ENCODE measurements at places on chromosomes 16 and 17.

DNA sequence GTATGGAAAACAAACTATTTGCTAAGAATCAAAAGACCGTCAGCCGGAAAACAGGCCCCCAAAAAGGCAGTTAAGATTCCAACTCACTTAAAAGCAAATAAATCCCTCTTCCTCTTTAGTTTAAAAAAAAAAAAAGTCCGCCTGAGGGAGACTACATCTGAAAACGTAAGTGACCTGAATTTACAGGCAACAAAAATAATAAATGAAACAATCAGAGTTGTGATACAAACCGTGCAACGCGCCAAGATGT lies 1.1 kb downstream of the KANSL1 start:
- DNase-seq = no peak

- no peak for DNase-seq
Observed at GRCh38 chr17:45009676-45010467, 41.6 kb downstream of the DCAKD start.

- no peak for DNase-seq
Observed at GRCh38 chr16:1647856-1648255, 30.2 kb upstream of the JPT2 start.

DNA sequence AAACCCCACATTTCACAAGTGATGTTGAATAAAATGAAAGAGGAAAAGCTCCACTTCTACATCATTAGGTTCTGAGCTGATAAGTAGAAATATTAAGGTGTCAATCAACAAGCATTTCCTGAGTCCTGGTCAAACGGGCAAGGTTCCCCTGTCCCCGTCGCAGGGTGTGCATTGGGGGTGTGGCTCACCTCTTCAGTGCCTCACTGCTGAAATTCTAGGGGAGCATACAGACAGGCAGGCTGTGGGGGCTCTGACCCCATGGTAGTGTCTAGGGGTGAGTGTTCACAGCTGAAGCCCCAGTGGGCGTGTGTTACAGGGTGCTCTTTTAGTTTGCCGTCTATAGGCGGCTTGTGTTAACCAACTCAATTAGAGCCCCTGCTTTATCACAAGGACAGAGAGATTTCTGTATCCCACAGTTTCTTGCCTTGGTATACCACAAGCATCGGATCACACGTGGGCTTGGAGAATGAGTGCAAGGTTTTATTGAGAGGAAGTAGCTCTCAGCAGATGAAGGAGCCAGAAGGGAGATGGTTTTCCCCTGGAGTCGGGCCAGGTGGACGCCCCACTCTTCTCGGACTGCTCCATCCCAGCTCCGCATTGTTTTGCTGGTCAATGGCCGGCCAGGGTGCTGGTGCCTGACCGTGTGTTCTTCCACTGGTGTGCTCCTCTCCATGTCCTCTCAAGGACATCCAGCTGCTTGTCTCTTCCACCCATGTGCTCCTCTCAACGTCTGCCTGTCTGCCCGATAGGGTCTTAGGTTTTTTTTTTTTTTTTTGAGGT lies 238.2 kb upstream of the NLRP1 start:
- DNase-seq = no peak

DNA sequence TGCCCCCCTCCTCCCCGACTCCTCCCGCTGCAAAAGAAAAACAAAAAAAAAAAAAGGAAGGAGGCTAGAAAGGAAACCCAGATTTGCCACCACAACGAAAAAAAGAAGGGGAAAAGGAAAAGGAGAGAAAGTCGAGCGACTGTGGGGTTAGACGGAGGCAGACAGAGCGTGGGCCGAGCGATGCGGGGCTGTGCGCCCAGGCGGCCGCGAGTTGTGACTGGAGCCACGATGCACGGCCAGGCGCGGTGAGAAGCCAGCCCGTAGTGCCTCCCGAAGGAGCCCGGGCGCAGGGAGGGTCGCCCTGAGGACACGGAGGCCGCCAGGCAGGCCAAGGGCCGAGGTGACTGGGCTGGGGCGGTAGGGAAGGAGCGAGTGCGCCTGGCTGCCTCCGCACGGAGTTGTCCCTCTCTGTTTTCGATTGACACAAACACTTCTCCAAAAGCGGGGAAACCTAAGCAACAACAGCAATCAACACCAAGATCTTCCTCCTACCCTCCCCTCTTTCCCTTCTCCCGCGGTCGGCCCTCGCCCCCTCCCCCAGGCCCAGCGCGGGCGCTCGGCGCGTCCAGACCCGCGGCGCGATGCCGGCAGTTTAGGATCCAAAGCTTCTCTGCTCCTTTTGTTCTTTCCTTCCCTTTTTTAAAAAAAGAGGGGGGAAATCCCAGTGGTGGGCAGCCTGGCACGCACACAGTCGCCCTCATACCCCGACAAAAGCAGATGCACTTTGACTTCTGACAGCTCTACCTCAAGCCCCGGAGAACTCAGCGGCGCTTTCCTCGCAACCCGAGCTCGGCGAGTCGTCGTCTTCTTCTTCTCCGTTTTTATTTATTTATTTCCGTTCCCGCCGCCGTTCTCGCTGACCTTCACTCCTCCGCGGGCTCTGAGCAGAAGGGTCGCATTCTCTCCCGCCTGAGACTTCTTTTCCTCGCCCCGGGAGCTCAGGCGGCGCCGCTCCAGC lies at the start of gene LHX1:
TSS of gene LHX1 (plus strand) at position 475 of the 958 bp plus-strand sequence. CDS start 723 bp downstream, outside the sequence.
- no peak for DNase-seq

DNA sequence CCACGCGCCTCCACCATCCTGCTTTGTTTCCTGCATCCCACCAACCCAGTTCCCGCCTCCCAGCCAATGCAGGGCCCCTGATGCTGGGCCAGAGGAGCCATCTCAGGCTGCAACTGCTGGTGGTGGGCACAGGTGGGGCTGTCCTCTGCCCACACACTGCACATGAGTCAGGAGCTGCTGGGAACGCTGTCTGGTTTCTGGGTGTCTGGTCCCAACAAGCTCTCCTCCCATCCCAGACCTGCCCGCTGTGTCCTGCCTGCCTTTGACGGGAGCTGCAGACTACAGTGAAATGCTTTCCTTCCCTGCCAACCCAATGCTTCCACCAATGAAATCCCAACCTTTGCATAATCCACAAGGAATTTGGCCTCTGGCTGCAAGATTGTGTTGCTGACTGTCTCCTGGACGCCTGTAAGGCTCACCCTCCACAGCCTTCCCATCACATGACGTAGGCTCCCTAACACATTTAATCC lies 98.9 kb downstream of the N4BP1 start:
- no peak for DNase-seq

GRCh38 chr17:81150377-81151077 lies 14.8 kb upstream of the PVALEF start:
- no peak for DNase-seq

- DNase-seq = no peak
Observed at GRCh38 chr16:59238246-59238645, 504.1 kb upstream of the GOT2 start.

DNA sequence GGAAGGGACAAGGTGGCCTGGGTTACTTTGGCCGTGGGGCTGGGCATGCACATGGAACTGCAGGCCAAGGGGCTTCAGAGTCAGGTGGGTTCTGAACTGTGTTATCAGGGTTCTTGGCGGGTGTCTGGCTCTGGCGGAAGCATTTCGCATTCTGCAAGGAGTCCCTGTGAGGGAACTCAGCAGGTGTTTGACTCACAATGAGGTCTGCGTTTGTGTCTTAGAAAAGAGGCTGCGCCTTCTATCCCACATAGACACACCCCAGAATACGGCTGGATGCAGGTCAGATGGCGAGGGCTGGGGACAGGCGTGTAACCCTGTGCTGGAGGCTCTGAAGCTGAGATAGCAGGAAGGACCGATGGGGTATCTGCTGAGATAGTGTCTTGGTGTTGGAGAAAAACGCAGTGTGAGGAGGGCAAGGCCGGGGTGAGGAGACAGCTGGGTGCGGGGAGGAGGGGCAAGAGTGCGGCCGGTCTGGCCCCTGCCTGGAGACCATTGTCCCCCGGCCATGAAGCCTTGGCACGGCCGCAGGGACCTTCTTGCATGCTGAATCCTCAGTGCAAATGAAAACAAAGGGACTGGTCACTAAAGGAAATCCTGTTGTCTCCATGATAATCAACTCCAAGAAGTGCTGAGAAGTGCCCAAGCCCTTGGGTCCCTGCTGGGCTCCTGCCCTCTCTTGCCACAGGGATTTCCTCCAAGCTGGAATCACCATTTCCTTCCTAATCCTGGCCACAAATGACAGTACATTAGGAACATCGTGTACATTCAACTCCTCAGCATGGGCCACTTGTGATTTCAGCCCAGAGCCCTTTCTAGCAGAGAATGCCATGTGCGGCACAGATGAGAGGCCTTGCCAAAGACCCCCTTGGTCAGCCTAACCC lies 22.8 kb upstream of the MTSS2 start:
- no peak for DNase-seq

GRCh38 chr17:58176200-58176599 lies 9.4 kb downstream of the OR4D2 start:
- no peak for DNase-seq

DNA sequence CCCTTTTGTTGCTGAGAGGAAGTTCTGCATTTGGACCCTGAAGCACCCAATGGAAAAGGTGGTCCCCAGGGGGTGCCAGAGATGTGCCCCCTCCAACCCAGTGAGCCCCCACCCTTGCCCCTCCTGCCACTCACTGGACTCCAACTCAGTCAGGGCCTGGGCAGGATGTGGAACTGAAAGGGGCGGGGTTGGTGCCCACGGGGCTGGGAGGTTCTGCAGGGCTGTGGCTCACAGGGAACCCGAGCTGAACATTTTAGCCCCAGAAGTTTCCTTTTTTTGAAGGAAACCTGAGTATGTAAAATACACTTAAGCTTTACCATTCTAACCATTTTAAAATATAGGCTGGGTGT lies 15.8 kb upstream of the OGFOD3 start:
- DNase-seq = no peak

DNA sequence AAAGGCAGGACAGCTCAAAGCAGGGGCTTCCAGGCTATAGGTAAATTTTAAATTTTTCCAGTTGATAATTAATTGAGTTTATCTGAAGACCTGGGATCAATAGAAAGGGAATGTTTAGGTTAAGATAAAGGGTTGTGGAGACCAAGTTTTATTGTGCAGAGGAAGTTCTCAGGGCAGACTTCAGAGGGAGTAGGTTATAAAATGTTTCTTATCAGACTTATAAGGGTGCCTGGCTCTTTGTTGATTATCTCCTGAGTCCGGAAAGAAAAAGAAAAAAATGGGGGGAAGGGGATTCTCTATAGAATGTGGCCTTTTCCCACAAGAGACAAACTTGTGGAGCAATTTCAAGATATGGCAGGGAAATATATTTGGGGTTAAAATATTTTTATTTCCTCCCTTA lies 15.9 kb downstream of the SLC46A1 start:
- no peak for DNase-seq
